ENCODE measurements at places on chromosomes 7 and 10.

- no peak for DNase-seq
Measured at GRCh38 chr10:28715246-28715645, 37.9 kb downstream of the BAMBI start.

DNA sequence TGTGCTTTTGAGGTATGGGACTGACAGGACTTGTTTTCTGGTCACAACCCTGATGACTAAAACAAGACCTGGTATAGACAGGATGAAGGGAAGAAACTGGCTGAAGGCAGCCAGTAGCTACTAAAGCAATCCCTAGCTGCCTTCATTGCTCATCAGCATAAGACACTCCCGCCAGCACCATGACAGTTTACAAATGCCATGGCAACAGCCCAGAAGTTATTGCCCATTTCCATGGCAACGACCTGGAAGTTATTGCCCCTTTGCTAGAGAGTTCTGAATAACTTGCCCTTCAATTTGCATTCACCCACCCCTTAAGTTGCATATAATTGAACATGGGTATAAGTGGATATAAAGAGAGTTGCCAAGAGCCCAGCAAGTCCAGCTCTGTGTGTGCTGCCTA, 169.6 kb upstream of the FAM171A1 start:
- no peak for DNase-seq

- DNase-seq = peak; percentile 73
Measured at GRCh38 chr10:97701438-97702069, 12.0 kb upstream of the MARVELD1 start.

GRCh38 chr10:109676703-109677102, 246.6 kb downstream of the XPNPEP1 start:
- DNase-seq = no peak

DNA sequence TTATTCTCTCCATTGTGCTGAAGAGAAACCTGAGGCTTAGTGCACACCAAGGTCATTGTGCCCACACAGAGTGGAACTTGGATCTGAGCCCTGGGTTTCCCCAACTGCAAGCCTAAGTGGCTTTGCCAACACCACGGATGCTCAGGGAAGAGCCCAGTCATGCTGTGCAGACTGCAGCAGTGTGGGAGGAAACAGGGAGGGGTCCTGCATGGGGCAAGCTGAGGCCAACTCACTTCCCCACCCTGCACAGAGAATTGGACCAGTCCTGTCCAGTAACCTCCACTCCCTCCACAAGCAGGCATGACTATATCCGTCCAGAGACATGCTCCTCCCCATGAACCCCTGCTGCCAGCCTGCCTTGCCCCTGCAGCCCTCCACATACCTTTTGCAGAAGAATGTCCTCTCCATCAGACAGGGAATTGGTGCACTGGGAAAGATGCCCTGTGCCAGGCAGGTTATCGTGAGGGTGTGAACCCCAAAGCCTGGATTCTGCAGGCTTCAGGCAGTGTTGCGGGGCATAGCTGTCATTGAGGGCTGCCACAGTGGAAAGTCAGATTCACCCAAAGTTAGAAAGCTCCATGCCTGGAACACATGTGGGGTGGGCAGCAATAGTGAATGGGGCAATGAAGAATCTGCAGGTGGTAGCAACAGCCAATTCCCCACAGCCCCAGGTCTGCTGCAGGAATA, 44.9 kb downstream of the DRGX start:
- no peak for DNase-seq

GRCh38 chr7:38410056-38410455, 136.6 kb upstream of the TARP start:
- DNase-seq = no peak

- DNase-seq = no peak
Measured at GRCh38 chr7:83731154-83731553, 82.2 kb upstream of the SEMA3E start.

- DNase-seq = no peak
Measured at GRCh38 chr10:92082583-92083280, 159.2 kb downstream of the BTAF1 start.

GRCh38 chr7:86407291-86407690, 236.4 kb upstream of the GRM3 start:
- DNase-seq = no peak

- no peak for DNase-seq
Measured at GRCh38 chr10:110456523-110457091, 41.1 kb upstream of the DUSP5 start.

GRCh38 chr10:3825244-3825643, 40.2 kb upstream of the KLF6 start:
- no peak for DNase-seq

DNA sequence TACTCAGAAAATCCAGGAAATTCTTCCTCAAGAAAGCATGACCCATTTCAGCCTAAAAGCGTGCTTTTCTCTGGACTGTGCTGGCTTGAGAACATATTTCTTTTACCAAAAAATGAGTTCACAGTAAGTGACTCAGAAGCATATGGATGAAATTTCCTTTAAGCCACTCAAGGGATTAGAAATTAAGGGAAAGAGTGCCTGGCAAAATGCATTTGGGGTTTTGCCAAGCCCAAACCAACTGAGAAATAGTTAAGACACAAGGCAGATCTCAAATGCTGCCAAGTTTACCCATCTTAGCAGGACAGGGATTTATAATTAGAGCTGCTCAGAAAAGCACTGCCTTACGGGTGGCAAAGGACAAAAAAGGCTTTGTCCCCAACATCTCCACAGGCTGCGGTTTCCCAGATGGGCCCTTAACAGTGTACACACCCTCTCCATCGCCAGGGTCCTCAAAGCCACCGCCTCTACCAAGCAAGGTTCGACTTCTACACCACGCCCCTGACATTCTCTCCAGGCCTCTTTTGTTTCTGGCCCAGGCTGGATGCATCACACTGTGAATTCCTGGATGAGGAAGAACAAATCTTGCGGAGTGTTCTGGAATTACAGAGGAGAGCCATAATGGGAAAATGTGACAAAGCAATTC, 30.1 kb upstream of the CDHR3 start:
- no peak for DNase-seq

GRCh38 chr10:63320683-63321082, 145.1 kb downstream of the JMJD1C start:
- DNase-seq = no peak

DNA sequence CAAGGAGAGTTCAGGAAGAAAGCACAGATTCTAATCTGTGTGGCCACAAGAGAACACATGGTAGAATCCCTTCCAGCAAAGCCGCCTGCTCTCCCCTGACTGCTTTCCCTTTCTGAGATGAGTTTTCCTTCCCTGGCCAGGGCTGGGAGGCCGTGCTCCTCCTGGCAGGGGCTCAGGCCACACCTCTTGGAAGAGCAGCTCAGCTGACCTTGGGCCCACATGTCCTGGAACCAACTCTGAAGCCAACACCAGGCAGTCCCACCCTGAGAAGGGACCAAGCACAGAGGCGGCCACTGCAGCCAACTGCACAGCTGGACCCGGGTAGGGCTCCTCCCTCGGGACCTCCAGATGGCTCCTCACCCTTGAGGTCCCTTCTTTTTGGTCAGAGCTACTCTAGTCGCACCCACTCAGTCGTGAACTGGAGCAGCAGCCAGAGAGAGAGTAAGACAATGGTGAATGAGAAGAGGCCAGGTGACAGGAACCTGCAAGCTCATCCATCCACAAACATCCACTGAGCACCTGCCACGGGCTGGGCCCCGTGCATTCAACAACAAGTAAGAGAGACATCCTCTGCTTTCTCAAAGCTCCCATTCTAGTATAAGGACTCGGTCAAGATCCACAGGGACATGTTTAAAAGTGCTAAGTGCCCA, 40.3 kb downstream of the FAM53B start:
- no peak for DNase-seq

GRCh38 chr10:45809837-45810236, 37.5 kb downstream of the AGAP4 start:
- DNase-seq = no peak

DNA sequence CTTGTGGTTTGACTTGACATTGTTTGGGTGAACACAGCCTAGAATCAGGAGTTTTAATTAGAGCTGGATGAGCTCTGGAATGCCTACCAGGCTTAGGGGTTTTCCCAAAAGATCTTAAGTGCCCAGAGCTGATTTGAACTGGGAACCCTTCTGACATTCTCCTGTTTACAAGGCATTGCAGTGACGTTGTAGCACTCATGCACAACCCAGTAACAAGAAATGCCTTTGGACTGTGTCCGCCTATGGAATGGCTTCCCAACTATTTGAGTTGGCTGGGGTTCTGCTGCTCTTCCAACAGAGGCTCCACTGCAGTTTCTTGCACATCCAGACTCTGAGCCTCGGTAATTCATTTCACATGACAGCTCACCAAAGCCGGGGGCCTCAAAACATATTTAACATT, 76.7 kb upstream of the MKX start:
- no peak for DNase-seq

GRCh38 chr10:62924344-62924748, 108.2 kb upstream of the EGR2 start:
- DNase-seq = no peak

DNA sequence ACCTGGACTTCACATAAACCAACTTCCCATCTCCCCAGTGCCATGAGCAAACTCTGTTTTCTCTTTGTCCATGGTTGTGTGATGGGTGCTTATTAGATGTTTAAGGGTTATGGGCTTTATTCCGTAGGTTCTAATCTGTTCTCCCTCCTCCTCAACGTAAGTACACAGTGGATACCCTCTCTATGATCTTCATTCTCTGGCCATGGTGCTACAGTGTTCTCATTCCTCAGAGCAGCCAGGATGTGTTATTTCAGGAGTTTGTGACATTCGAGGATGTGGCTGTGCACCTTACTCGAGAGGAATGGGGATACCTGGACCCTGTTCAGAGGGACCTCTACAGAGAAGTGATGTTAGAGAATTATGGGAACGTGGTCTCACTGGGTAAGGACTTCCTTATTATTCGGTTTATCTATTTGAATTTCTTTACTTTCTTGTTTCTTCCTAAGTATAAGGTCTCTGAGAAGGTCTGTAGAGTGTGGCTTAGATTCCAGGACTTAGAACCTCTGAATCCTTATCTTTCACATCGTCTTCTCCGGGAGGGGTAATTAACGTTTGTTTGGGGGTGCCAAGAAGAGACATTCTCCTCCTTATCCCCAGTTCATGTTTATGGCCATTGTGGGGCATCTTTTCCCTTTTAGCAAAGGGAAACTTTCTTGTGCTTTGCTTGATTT, 3.8 kb downstream of the ZNF655 start:
- DNase-seq = no peak

GRCh38 chr7:101862280-101863220, 45.1 kb downstream of the CUX1 start:
- no peak for DNase-seq

DNA sequence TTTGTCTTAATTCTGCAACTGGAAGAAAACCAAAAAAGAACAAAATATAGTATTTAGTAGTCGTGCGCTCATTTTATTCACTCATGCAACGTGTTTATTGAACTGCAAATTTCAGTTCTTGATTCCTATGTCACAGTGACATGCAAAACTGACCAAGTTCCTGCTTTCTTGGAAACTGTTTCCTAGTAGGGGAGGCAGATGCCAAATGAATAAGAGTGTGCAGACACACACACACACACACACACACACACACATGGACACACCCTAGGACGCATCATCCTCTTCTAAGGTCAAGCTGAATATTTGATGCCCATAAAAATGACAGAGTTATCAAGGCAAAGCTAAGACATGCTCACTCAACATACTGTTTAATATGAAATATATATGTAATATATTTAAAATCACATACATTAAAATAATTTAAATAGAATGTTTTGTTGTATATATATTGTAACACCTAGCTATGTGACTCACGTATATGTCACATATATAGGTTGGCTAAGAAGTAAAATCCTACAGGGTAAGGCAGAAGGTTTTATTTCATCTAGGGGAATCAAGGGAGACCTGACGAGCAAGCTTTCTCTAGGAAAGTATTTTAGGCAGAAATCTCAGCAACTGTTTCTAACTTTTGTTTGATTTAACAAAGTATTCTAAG, 79.6 kb downstream of the SVIL start:
- no peak for DNase-seq

DNA sequence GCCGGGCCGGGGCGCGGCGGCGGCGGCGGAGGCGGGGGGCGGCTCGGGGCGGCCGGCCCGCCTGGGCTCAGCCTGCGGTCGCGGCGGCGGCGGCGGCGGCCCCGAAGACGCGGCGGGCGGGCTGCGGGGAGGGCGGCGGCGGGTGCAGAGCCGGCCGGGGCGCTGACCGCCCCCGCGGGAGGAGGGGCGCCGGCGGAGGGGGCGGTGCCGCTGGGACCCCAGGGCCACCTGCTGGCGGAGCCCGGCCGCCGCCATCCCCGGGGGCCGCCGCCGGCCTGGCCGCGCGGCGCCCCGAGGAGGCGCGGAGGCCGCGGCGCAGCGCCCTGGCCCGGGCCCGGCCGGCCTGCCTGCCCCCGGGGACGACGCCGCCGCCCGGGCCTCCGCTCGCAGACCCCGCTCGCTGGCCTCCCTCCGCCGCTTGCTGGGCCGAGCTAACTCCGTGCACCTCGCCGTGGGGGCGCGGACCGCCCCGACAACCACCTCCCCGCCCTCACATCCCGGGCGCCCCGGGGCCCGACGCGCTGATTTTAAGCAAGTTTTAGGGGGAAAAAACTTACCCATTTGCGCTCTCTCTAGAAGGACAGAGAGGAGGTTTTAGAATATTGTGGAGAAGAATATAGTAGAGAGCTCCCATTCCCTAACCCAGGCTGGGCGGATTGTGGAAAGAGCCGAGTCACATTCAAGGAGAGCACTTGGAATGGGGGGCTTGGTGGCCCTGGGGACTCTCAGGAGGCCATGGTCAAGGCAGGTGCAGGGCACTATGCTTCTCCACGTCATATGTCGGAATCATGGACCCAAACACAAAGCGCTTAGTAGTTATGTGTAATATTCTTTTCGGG, at the start of gene BEND7:
TSS of gene BEND7 (minus strand) at position 140 of the 839 bp plus-strand sequence. CDS start 481 bp downstream, outside the sequence.
- no peak for DNase-seq

DNA sequence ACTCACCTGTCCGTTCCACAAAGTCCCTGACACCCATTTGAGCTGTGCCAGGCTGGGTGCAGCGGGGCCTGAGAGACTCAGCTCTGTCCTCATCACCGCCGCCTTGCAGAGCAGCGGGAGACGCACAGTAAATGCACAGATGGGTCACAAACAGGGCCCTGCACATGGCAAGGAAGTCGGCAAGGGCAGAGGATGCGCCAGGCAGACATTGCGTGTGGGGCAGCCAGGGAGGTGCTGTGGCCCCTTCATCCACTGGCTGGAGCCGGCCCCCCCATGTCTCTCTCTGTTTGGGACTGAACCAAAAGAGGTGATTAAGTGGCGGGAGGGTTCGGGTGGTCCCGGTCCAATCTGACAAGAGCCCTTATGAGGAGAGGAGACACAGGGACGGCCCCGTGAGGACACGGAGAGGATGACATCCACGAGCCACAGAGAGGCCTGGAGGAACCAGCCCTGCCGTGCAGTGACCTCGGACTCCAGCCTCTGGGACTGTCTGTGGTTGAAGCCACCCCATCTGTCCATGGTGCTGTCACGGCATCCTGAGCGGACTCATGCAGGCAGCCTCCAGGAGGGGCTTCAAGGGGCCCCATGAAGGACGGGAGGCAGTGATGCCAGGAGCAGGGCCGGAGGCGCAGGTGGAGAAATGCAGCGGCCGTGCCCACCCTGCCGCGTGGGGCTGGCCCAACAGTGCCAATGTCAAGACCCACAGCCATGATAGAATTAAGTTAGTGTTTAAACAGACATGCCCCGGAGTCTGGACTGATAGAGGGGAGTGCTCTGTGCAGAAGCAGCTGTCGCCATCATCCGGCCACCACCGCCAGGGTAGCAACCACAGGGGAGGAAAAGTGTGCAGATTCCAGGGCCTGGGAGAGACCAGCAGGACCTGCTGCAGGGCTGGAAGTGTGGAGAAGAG, 28.4 kb upstream of the FOXL3 start:
- DNase-seq = no peak

- DNase-seq = no peak
Measured at GRCh38 chr7:44757739-44758138, 9.1 kb downstream of the ZMIZ2 start.

GRCh38 chr10:96041146-96041545, 2.2 kb upstream of the CCNJ start:
- no peak for DNase-seq

GRCh38 chr10:14578060-14578952, 196.4 kb downstream of the FAM107B start:
- no peak for DNase-seq

All from NCI-H1436 (cell line).